Right cardiac atrium (tissue), 5 donors: ENCODE measurements at places on chromosomes 16 and 17. TPM values are rescaled to one million over a fixed set of nuclear protein-coding genes. Genes with fewer than 3 reads are reported as not detected.

DNA sequence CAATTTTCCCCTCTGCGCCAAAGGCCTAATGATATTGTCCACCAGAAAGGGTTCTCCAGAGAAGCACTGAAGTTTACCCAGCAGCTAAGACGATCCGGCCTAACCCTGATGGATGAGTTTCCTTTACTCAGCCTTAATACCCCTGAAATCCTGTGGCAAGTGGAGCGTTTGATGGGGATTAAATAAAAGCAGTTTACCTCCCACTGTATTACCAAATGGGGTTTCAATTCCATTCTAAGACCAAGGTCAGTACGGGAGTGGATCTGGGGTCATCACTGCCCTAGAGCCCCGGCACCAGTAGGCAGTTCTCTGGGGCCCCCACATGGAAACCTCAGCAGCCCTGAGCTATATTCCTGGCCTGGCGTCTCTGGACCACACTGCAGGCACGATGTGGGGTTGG is 97.1 kb upstream of the NOL11 start:
- no peak for DNase-seq

The ABCC11 gene
- 0.09 TPM for total RNA-seq

GRCh38 chr16:2148714-2149629 is 547 bp downstream of the RAB26 start:
- no peak for DNase-seq

- DNase-seq: peak; percentile 48
Measured at GRCh38 chr17:79085154-79085920, 10.7 kb downstream of the ENGASE start.

The CTRB2 gene
- total RNA-seq: not detected

GRCh38 chr17:40471846-40472732 is 28.8 kb downstream of the IGFBP4 start:
- peak; percentile 7 for DNase-seq

GRCh38 chr17:10574324-10574723 is 24.9 kb upstream of the MYH2 start:
- DNase-seq: no peak

GRCh38 chr16:57303021-57303909 is 18.8 kb upstream of the PLLP start:
- DNase-seq: no peak

DNA sequence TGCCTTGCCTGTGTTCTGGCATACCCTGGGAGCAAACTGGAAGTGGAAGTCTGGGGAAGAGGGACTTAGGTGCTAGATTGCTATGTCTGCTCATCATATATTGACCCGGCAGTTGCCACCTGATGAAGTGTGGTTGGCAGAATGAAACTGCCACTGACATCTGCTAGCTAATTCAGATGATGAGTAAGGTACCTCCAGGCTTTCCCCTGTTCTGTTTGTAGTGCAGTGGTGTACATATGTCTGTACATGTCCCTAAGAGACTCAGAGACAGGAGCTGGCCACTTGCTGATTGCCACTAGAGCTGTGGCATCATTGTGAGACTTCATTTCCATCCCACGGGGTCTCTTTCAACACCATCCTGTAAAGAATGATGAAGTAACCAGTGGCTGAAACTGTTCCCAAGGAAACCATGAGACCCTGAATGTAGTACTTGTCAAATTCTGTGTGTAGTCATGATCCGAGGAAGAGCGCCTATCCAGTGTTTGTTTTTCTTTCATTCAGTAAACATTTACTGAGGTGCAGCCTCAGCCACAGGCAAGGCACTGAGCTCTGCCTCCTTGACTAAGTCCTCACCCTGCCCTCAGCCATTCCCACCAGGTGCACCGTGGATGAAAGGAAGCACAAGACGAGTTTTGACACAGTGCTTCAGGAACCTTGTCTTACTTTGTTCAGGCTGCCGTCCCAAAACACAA is 13.2 kb downstream of the CLUAP1 start:
- DNase-seq: no peak

The TTYH2 gene
- 19.4 TPM for total RNA-seq

GRCh38 chr16:51343411-51343810 is 192.3 kb upstream of the SALL1 start:
- no peak for DNase-seq

The TPSD1 gene
- total RNA-seq: not detected

- DNase-seq: no peak
Measured at GRCh38 chr17:35768797-35769196, 8.1 kb downstream of the C17orf50 start.

The CHD9NB gene
- total RNA-seq: 0.94 TPM

- no peak for DNase-seq
Measured at GRCh38 chr17:48460052-48460451, 30.0 kb upstream of the SKAP1 start.

The BIRC5 gene
- total RNA-seq: 0.17 TPM

The TPSG1 gene
- total RNA-seq: not detected

- no peak for DNase-seq
Measured at GRCh38 chr17:11840052-11840451, 157.2 kb downstream of the ZNF18 start.

DNA sequence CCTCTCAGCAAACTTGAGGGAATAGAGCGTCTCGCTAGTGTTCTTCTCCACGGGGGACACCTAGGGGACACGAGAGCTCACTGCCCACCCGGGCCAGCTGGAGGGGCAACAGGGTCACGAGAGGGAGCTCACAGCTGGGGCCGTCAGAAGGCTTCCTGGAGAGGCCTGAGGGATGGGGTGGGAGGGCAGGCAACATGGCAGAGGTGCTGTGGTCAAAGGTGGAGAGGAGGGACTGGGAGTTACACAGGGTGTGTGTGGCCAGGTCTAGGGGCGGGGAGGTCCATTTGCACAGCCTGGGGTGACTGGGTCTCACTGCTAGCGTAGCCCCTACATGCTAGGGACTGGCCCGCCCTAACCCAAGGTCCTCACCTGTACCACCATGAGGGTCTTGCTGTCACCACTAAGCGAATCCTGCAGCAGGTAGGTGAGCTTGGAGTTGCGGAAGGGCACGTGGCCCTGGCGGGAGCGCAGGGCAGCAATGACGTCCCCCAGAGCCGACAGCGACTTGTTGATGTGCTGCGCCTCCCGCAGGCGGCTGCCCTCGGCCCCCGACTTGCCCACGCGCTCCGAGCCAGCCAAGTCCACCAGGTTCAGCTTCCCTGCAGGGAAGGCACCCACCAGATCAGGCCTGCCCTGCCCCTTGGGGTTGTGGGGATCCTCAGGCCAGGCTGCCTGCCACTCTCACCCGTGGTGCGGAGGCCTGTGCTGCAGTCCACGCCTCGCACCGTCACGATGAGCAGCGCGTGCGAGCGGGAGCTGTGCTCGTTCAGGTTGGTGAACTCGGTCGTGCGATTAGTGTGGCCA is 25.0 kb downstream of the KATNB1 start:
- DNase-seq: peak; percentile 48

GRCh38 chr16:12060751-12061150 is 84.2 kb downstream of the SNX29 start:
- no peak for DNase-seq

The MPO gene
- 0.11 TPM for total RNA-seq

The NUPR1 gene
- 63.7 TPM for total RNA-seq

The NPIPA7 gene
- 5.1 TPM for total RNA-seq

DNA sequence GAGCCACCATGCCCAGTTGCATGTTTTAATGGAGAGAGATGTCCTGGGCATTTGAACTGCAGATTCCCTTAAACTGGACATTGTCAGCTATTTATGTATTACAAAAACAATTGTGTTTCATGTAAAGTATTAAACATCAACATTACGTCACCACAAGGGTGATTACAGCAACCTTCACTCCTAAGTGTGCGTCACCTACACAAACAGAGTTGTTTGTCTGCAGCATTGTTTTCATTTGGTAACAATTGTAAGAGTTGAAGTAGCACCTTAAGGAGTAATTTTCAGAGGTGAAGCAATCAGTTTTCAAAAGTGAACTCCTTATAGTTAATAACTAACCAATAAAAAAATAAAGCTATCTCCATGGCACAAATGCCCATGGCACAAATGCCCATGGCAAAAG is 271.4 kb downstream of the IRX3 start:
- DNase-seq: no peak

The SEC14L1 gene
- 58.4 TPM for total RNA-seq

The ZNF594 gene
- 7.3 TPM for total RNA-seq

DNA sequence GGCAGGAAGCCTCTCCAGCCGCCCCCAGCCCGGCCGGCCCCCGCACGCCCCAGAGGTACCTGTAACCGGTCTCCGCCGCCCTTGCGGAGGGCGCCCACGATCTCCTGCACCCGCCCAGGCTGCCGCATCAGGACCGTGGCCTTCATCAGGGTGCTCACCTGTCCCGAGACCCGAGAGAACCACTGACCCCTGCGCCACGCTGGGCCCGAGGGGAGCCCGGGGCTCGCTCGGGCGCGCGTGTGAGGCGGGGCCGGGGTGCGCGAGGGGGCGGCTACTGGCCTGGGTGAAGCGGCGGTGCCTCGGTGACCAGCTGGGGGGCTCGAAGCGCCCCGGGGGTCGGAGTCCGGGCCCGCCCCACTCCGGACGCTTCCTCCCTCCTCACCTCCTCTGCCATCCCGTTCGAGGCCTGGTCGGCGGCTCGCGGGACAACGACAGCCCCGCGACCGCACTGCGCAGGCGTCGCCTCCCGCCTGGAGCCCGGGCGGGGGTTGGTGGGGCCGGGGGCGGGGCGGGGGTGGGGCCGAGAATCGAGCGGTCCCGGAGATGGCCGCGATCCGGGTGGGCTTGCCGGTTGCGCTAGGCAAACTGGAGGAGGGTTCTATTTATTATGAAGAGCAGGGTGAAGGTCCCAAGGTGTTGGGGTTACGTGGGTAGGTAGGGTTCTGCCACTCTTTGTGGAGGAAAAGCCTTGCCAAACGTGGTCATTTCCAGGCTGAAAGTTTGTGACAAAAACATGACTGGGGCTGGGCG is at the start of gene NT5C3B:
Gene NT5C3B, minus strand, starts transcription at position 433 of the 750 bp plus-strand sequence. Its CDS starts 39 bp downstream, at position 394.
- DNase-seq: peak; percentile 89

- no peak for DNase-seq
Measured at GRCh38 chr16:68517606-68518166, 21.4 kb upstream of the ZFP90 start.

The KRT24 gene
- total RNA-seq: not detected

The MT4 gene
- total RNA-seq: not detected

The DYNLRB2 gene
- not detected for total RNA-seq

- no peak for DNase-seq
Measured at GRCh38 chr16:53084746-53085334, 30.0 kb downstream of the CHD9 start.

GRCh38 chr16:25189305-25189704 is 27.4 kb upstream of the AQP8 start:
- DNase-seq: no peak

GRCh38 chr17:327971-328370 is 24.6 kb downstream of the RPH3AL start:
- no peak for DNase-seq

The ITGB4 gene
- total RNA-seq: 19.9 TPM

- no peak for DNase-seq
Measured at GRCh38 chr16:11104168-11105037, 151.6 kb downstream of the SOCS1 start.

DNA sequence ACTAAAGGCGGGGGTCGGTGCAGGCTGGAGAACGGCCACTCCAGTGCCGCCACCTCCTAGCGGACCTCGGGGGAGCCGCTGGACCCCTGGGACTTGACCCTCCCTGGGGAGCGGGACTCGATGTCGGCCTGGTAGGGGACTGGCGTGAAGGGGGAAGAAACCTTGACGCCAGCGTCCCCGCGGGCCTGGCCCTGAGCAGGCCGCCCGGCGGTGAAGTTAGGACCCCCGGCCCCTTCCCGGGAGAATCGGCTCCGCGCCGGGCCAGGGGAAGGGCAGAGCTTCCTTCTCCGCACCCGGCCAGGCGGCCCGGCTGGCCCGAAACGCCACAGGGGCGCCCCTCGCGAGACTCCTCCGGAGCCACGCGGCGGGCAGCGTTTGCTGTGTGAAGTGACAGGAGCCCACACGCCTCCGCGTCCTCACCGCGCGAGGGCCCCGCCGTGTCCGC is 389 bp downstream of the DUS1L start:
- DNase-seq: peak; percentile 67

The RNF112 gene
- total RNA-seq: 5.9 TPM

DNA sequence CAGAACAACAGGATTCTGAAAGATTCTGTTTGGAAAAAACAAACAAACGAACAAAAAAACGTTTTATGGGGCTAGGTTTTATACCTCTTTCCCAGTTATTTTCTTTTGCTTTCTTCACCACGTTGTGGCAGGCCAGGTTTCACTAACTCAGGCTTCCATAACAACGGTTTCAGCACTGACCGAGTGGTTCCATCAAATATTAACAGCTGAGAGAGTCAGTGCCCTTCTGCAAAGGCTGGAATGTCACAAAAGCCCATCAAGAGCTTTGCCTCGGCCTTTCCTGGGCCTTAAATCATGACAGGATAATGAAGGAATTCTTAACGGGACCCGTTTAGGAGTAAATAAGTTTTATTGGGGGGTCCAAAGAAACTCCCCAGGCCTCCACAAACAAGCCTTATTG is 34.2 kb downstream of the MPHOSPH6 start:
- DNase-seq: no peak

DNA sequence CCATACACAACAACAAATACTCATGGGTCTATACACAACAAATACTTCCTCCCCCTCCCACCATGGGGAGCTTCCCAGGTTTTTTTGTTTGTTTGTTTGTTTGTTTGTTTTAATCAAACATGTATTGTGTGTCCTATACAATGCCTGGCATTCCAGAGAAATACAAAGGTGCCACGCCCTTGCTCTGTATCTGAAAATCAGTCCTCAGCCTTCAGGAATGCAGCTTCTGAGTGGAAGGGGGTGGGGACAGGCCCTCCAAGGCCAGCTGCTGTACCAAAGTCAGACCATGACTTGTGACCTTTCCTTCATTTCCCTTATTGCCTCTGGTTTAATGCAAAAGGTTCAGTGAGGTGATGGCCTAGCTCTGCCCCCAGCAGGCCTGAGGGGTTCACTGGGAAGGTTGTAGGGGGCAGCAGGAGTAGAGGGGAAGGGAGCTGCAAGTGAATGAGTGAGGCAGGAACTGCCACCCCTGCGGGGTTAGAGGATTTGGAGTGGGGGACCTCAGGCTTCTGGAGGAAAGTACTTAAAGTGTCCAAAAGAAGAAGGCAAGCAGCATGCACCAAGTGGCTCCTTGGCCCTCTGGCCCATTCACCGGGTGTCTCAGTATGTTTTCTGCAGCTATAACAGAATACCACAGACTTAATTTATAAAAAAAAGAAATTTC is 105.2 kb downstream of the CLEC16A start:
- no peak for DNase-seq
